Naive thymus-derived CD4-positive, alpha-beta T cell (primary cell): ENCODE measurements at places on chromosomes 2 and 18.

DNA sequence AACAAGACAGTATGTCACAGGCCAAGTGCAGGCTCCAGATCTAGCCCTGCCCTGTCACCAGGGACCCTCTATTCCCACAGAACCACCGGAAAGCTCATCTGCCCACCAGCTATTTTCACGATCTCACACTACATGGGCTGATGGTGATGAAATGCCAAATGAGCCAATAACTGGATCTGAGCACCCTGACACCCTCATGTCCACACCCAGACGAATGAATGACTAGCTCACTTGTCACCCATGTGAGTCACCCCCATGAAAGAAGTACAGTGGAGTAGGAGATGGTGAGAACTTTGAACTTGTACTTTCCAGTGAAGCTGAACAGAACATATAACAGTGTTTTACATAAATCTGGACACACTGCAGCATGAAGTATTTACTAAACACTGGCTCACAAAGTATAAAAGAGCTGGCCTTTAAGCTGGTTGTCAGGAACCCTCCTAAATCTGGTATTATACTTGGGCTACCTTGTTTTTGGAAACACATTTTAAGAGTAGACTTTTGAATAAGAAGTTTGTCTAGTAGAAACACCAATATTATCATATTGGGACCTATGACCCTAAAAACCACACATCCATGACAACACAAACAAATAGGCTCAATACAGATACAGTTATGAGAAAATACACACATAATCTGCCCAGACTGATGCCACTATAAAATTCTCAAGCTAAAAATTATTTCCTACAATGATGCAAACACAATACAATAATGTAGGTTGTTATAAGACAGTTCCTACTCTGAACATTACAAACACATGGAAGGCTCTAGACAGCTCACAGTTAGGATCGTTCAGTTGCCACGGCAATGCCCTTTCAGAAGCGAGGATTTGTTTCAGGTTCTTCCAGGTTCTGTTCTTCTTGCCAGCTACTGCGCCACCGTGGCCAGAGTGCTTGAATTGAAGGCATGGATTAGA lies 19.0 kb downstream of the INO80C start:
- DNase-seq, result no peak

DNA sequence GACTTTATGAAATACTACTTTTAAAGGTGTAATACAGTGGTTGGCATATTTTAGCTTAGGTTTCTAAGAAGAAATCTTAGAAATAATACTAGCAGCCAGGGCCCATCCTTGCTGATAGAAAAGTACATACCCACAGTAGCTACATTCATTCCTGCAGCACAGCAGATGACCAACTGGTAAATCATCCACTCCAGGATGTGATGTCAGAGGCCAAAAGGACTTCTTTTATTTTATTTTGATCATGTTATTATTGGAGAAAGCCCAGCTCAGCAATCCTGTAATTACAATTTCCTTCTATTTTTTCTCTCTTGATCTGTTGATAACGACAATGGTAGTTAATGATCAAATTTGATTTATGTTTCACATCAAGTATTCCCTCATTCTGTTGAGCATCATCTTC lies 18.0 kb upstream of the TTN start:
- no peak for DNase-seq

- no peak for DNase-seq
Observed at GRCh38 chr2:48510329-48510728, 19.6 kb upstream of the STON1 start.

- DNase-seq, result peak; percentile 65
Observed at GRCh38 chr2:73291093-73291460, 2.3 kb downstream of the EGR4 start.

- no peak for DNase-seq
Observed at GRCh38 chr18:77108821-77109647, 23.5 kb downstream of the MBP start.

DNA sequence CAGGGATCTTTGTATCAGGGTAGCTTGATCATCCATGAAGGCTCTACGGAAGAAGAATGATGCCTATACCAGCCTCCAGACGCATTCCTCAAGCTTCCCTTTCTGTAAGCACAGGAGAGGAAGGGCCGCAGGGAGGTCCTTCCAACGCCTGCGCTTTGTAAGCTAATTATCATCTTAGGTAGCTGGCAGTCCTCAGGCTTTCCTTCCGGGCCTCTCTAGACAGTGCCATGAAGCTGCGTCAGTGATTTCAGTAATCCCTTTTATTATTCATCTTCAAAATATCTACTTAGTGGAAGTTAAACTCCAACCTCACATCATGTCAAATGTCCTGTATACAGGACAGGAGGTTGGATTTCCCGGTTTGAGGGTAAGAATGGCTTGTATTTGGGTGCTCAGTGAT lies 92.3 kb downstream of the ETAA1 start:
- no peak for DNase-seq

DNA sequence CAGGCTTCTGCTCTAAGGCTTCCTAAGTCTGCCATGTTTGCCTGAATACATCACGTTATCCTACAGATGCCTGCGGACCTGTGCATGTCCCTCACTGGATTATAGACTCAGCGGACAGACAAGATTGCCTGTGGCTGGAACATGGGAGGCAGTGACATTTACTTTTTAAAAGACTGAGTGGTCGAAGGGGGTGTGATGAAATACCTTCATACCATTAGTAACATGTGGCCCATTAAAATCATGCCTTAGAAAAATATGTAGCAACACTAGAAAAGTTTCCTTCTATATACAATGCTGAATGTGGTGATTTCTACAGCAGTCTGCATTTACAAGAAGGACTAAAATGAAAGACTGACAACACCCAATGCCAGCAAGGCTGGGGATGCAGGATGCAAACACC lies 154.4 kb downstream of the ASB1 start:
- no peak for DNase-seq

GRCh38 chr2:173124441-173124840 lies 48.8 kb downstream of the MAP3K20 start:
- no peak for DNase-seq

- DNase-seq, result no peak
Observed at GRCh38 chr2:226652983-226653765, 146.4 kb downstream of the IRS1 start.

DNA sequence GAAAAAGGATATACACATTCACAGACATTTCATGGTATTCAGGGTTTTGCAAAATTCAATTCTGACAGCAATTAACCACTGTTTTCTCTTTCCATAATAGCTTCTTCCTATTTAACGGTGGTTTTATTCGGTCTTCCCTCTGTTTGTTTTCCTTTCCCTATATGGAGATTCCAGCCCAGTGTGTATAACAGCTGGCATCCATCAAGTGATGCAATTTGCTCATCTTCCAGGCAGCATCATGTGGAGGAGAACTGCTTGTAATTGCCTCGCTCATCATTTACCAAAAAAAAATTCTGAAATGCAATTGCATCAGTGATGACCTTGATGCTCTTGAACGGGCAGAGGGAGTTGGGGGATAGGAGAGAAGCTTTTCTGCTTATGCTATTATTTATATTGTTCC lies 165.9 kb upstream of the PGAP1 start:
- no peak for DNase-seq

- DNase-seq, result peak; percentile 69
Observed at GRCh38 chr2:74290466-74291217, 52.6 kb downstream of the SLC4A5 start.

- DNase-seq, result no peak
Observed at GRCh38 chr2:135349941-135350340, 181.1 kb downstream of the ZRANB3 start.

DNA sequence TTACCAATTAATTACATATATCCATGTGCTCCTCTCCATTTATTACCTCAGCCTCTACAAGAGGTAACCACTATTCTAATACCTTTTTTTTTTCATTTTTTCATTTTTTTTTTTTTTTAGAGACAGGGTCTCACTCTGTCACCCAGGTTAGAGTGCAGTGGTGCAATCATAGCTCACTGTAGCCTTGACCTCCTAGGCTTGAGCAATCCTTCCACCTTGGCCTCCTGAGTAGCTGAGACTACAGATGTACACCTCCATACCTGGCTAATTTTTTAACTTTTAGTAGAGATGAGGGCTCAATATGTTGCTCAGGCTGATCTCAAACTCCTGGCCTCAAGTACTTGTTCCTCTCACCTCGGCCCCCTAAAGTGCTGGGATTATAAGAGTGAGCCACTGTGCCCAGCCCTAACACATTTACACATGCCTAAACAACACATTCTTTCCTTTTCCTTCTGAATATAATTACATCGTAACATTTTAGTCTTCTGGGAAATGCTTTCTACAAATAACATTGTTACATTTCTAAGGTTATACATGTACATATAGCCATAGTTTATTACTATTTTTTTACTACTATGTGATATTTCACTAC lies 10.5 kb downstream of the PPIL3 start:
- DNase-seq, result no peak

DNA sequence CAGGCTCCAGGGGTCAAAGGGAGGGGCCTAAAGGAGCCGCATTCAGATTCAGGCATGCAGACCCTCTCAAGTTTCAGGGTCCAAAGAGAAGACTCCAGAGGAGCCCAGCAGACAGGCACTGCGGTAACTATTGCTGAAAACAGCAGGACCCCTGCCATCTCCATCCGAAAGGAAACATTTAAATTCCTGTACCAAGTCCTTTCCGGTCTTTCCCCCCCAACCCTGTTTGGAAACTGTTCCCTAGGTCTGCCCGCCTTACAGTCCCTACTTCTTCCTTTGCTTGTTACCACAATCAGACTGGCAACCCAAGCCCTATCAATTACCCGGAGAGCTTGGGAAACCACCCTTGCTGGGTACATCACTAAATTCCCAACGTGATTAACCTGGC lies 82.0 kb downstream of the DNMT3A start:
- DNase-seq, result no peak

DNA sequence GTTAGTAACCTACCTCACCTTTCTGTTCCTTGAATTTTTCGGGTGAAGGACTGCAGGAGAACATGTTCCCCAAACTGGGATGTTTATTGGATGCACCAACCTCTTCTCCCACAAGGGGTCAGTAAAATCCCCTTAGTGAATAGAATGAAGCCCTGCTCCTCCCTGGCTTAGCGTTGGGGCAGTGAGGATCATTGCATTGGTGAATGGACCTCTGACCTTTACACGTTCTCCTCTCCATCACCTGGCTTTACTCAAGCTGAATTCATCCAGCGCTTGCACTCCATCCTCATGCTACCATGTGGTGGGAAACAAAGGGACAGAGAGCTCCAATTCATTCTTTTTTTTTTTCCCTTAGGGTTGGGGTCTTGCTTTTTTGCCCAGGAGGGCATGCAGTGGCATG lies 157.2 kb downstream of the MIB1 start:
- DNase-seq, result no peak

- DNase-seq, result no peak
Observed at GRCh38 chr2:239378918-239379640, 21.7 kb downstream of the HDAC4 start.

GRCh38 chr2:150282357-150282756 lies 205.1 kb downstream of the RND3 start:
- DNase-seq, result no peak

DNA sequence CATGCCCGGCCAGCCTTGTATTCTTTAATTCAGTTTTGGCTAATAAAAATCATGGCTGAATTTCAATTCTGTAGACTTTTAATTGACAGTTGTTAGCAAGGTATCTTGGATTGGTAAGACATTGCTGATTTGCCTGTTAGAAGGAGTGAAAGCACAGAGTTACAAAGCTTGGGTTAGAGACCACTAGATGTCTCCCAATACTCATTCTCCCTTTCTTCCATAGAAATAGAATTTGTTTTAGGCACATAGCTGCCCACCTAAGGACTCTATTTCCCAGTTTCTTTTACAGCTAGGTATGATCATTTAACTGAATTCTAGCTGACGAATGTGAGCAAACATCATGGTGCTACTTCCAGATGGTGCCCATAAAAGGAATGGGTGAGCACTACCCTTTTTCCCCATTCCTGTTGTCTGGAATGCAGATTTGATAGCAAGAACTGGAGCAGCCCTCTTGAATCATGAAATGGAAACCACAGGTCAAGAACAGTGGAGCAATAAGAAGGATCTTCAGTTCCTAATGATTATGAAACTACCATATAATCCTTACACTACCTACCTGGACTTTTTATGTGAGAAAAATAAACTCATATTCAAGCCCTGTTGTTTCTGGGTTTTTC lies 17.5 kb downstream of the PECR start:
- no peak for DNase-seq

DNA sequence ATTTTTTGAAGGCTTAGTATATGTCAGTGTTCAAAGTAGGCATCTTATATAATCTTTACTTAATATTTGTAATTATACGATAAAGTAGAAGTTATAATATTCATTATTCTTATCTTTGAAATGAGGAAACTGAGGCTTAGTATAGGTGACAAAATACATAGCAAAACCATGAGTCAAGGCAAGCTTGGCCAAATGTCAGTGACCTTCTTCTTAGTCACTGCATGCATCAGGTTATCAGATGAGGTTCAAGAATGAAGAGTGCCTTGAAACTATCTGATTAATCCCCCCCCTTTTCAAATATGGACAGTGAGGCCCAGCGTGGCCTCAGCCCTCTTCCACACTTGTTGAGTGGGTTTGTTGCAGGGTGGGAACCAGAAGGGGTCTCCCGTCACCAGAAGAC lies 59.3 kb downstream of the PMAIP1 start:
- no peak for DNase-seq

GRCh38 chr2:222427646-222428301 lies 3.4 kb downstream of the SGPP2 start:
- DNase-seq, result no peak

GRCh38 chr2:45380131-45380836 lies 230.8 kb downstream of the SRBD1 start:
- DNase-seq, result no peak
